Body of pancreas (tissue), 4 donors: ENCODE measurements at places on chromosomes 12 and 14. TPM values are rescaled to one million over a fixed set of nuclear protein-coding genes. Genes with fewer than 3 reads are reported as not detected.

GRCh38 chr12:54404061-54405004, 14.7 kb downstream of the ITGA5 start:
- H3K4me3 ChIP-seq, result no peak overlapping the region
- DNase-seq, result peak; percentile 59
- no peaks in the 10 kb centered on the region for H3K27me3 ChIP-seq
- no peaks in the 10 kb centered on the region for H3K4me1 ChIP-seq
- no peak overlapping the region for H3K27ac ChIP-seq

Gene SLC5A8
- not detected for total RNA-seq

Gene FBRSL1
- total RNA-seq, result 50.1 TPM

DNA sequence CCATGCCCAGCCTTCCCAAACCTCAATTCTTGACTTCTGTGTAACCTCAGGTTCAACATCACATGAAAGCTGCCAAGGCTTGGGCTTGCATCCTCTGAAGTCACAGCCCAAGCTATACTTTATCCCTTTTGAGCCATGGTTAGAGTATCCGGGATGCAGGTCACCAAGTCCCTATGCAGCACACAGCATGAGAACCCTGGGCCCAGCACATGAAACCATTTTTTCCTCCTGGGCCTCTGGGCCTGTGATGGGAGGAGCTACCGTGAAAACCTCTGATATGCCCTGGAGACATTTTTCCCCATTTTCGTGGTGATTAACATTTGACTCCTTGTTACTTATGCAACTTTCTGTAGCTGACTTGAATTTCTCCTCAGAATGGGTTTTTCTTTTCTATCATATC, 25.8 kb upstream of the DIO2 start:
- no peak overlapping the region for H3K4me3 ChIP-seq
- H3K27ac ChIP-seq, result no peak overlapping the region
- peaks cover under 1% of the 10 kb centered on the region for H3K4me1 ChIP-seq

Gene CD163L1
- under 0.01 TPM for total RNA-seq

GRCh38 chr12:111227476-111228420, 141.1 kb downstream of the PHETA1 start:
- H3K27me3 ChIP-seq, result no peaks in the 10 kb centered on the region
- no peaks in the 10 kb centered on the region for H3K36me3 ChIP-seq
- no peaks in the 10 kb centered on the region for H3K4me1 ChIP-seq
- no peak for DNase-seq
